ENCODE measurements at places on chromosomes 12 and 14.

DNA sequence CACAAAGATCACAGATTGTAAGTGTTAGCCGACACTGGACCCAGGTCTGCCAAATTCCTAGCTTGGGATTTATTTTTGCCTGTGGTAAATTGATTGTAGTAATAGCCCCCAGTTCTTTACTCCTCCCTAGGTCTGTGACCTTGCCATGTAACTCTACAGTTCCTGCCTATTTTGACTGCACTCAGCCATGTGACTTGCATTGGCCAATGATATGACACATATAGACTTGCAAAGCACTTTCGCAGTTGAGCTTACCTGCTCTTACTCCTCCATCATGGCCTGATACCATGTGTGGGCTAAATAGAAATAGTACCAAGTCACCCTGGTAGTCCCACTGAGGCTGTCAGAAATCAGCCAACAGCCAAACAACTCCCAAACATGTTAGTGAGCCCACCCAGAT, 240.3 kb downstream of the DUSP6 start:
- DNase-seq, result no peak

GRCh38 chr14:77014004-77014604, 14.4 kb downstream of the IRF2BPL start:
- no peak for DNase-seq

DNA sequence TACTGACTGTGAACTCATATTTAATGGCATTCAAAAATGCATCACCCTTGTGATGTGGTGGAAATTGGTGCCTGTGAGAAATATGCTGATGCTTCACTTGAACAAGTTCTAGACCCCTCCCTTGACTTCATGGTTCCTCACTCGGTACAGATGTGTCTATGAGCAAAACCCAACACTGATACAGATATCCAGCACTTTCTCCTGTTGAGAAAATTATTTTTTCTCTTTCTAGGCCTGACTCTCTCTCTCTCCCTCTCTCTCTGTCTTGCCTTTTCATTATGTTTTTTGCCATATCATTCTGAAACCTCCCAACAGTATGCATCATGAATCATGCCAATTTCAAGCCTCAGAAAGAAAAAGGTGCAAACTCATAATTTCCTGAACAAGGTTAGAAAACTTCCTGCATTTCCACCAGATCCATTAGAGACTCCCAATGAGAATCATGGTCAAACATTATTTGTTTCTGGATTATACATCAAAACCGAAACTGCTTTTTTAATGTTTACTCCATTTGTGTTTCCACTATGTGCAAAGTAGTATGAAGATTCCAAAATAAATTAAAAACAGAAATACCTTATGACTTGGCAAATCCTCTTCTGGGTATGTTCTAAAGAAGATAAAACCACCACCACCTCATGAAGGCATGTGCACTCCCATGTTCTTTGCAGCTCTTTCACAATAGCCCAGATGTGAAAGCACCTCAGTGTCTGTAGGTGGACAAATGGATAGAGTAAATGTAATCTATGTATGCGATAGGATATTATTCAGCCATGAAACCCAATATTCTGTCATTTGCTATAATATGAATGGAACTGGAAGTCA, 543.6 kb downstream of the TMEM121 start:
- DNase-seq, result no peak

GRCh38 chr14:96208739-96209138, 4.1 kb downstream of the BDKRB2 start:
- DNase-seq, result no peak

GRCh38 chr12:21538061-21538653, 12.1 kb downstream of the SPX start:
- no peak for DNase-seq

- no peak for DNase-seq
These were observed 92.7 kb downstream of the DIP2B start for GRCh38 chr12:50597200-50598195.

- DNase-seq, result no peak
These were observed 1.5 kb upstream of the SUPT16H start for GRCh38 chr14:21385188-21385904.

GRCh38 chr14:100587763-100588411, 670 bp upstream of the BEGAIN start:
- no peak for DNase-seq

DNA sequence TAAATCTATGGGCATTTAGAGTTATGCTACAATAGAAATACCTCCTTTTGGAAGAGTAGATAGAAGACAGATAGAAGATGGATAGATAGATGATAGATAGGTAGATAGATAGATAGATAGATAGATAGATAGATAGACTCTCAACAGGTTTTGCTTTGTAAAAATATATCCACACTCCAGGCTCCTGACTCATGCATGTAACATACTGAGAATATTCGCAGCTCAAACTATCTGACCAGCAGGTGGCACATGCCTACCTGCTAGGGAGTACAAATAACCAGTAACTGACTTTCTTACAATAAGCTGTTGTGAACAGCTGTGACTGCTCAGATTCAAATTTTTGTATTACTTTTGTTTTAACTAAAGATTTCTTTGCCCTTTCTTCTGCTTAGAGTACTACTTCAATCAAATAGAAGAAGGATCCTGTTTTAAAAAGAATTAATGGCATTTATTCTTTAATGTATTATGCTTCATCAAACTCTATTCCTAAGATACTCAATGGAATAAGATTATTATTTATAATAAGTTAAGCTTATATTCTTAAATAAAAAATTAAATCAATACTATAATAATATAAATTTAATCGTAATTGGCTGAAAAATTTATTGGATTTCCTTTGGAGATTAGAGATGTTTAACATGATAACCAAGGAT, 15.8 kb upstream of the CPNE8 start:
- DNase-seq, result peak; percentile 54

DNA sequence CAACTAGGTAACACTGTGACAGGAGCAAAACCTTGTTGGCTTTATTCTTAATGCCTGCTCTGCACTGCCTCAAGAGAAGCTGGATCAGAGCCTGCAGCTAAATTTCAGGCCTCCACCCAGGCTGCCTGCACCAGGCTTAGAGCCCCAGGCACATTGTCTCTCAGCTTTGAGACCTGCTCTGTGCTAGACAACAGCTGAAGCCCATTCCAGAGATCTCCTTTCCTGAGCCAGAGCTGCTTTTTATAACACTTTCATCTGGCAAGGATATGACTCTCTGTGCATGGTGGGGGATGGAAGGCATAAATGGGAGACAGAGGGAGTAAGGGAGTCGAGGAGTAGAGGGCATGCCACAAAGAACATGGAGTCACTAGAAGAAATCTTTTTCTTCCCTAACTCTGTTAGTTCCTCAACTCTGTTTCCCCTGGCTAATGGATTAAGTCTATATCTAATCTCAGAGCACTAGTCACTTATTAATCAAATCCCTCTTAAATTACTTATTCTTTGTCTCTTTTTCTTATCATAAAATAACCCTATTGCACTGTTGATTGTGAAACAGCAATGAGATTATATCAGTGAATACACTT, 27.1 kb upstream of the LUM start:
- no peak for DNase-seq

GRCh38 chr12:18576104-18576626, 161.6 kb downstream of the PLCZ1 start:
- DNase-seq, result no peak

DNA sequence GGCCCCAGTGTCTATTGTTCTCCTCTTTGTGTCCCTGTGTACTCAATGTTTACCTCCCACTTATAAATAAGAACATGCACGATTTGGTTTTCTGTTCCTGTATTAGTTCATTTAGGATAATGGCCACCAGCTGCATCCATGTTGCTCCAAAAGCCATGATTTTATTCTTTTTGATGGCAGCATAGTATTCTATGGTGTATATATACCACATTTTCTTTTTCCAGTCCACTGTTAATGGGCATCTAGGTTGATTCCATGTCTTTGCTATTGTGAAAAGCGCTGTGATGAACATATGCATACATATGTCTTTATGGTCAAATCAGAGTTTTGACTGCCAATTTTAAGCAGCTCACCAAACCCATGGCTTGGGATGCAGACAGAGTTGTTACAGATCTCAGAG, 17.2 kb upstream of the ANP32D start:
- DNase-seq, result no peak

GRCh38 chr14:68794130-68794850, 1.4 kb upstream of the ZFP36L1 start:
- DNase-seq, result no peak

DNA sequence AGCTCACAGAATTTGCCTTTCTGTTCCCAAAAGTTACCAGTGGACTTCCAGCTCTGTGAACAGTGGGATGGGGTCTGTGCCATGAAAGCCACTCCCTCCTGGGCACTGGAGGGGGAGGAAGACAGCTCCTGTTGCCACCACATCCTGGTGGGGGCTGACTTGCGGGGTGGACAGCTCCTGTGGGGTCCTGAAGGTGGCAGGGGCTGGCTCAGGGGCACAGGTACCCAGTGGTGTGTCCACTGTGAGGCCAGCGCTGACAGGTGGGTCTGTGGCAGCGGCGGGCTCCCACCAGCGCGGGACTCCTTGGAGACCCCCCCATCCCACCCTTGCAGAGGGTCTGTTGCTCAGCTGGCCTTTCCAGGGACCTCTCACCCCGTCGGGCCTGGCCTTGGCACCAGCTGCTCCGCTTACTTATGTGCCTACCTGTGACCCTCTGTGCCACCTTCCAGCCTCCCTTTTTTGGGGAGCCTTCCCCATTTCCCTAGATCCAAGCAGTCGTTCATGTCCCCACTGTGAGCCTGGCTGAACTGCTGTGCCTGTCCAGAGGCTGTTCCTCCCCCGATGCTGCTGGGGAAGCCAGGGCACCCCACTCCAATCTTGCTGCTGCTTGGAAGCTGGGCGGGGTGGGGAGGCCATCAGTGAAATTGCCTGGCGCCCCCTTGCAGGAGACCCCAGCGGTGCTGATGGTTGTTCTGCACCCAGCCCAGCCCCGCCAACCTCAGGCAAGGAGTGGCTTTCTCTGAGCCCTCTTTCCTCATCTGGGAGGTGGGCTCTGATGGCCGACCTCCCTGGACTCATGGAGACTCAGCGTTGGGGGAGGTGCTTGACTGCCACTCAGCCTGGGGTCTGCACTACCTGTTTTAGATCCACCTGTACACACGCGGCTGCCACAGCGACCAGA, 2.2 kb downstream of the TEDC1 start:
- DNase-seq, result no peak

GRCh38 chr12:49978125-49978524, 5.4 kb downstream of the AQP6 start:
- no peak for DNase-seq

DNA sequence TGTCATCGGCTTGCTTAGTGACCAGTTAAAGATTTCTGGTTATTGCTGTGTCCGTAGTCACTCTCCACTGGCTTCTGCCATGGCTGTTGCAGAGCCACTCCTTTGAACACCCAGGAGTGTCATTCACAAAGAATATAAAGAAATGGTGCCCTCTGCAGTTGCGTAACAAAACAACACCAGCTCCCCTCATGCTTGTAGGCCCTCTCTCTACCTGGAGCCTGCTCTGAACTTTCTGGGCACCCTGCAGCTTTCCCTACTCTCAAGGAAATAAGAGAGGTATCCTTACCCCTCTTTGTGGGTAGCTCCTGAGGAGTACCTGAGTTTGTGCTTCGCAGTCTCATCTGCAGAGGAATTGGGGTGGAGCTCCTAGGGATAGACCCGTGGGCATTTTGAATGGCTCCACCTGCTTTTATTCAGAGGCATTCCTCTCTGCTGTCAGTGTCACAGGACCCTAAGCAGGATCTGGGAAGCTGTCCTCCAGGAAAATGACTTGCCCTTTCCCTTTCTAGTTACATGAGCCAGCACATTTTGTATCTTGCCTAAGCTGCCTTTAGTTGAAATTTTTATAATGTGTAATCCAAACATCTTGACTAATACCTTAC, 97.2 kb upstream of the TMEM260 start:
- no peak for DNase-seq

- no peak for DNase-seq
These were observed 21.1 kb downstream of the SMCO2 start for GRCh38 chr12:27467641-27468040.

GRCh38 chr12:3944620-3945019, 71.4 kb upstream of the PARP11 start:
- DNase-seq, result no peak

- no peak for DNase-seq
These were observed 40.3 kb downstream of the MVK start for GRCh38 chr12:109613649-109614455.

DNA sequence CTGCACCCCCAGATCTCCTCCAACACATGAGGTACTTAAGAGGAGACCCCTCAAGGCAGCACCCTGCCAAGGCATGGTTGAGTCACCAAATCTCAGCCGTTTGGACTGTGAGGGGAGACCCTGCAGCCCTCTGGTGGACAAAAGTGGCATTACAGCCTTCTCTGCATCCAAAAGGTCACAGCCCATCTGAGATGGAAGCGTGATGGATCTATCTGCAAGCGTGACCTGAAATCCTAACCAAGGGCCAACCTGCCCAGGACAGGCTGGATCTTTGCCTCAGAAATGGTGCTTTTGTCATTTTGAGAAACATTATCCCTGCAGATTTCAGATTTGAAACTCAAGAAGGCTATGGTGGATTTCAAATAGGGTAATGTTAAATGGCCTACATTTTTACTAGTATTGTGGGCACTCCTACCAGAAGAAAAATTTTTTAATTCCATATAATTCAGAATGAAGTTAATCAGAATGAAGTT, 23.7 kb upstream of the DHRS4 start:
- peak; percentile 13 for DNase-seq

DNA sequence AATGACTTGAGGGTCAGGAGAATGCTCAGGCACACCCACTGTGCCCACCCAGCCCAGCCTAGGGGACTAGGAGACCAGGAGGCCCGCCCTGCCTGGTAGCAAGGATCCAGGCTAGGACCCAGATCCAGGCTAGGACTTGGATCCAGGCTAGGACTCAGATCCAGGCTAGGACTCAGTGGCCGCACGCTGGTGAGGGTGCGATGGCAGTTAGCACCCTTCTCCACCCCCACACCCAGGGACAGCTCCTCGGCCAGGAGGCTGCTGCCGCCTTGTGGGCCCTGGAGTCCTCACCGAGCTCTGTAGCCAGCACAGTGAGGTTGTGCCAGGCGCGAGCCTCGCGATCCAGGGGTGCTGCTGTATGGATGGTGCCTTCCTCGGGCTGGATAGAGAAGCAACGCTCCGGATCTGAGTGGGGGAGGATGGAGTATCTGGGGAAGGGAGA, 5.1 kb downstream of the CDH24 start:
- DNase-seq, result no peak

DNA sequence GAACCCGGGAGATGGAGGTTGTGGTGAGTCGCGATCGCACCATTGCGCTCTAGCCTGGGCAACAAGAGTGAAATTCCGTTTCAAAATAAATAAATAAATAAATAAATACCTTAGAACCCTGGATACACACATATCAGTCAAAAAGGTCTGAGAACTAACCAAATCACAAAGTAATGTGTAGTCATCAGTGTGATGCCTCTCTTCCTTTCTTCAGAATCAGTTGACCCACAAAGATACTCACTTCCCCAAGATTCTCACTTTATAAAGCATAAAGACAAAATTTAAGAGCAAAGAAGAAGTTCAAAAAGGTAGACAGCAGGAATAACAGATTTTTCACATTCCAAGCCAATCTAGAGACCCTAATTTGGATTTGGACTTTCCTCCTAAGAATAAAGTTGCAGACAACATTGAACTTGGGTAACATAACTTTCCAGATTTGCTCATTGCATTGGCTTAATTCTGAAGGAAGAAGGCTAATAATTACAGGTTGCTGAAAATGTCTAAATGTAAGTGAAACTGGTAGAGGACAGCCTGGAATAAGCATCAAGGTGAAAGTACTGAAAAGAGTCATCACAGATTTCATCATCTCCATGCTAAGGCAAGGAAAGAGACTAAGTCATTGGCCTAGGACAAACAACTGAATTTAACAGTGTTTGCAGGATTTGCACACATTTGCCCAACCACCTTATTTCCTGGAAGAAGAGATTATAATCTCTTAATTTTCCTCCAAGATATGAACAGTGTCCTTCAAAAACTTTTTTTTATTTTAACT, 17.4 kb downstream of the TMED10 start:
- no peak for DNase-seq

- DNase-seq, result peak; percentile 70
These were observed 87.2 kb upstream of the FGD4 start for GRCh38 chr12:32312049-32312670.

Measured in LNCaP clone FGC (cell line).